ENCODE measurements at places on chromosomes 4 and X. TPM values are rescaled to one million over a fixed set of nuclear protein-coding genes. Genes with fewer than 3 reads are reported as not detected.

DNA sequence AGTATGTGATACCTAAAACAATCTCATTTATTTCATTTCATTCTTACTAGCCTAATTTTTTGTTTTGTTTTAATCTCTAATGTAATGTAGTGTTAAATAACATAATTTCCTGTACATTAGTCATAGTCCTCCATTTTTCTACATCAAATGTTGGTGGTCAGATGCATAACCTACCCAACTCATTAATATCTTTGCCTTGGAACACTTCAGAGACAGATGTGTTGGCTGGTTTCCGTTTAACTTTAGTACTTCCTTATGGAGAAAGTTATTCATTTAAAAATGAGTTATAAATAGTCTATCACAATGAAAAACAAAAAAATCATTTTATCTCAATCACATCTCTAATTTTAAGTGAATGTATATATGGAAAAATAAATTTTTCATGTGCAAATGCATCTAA lies 190.2 kb downstream of the ANTXR2 start:
- DNase-seq = no peak

DNA sequence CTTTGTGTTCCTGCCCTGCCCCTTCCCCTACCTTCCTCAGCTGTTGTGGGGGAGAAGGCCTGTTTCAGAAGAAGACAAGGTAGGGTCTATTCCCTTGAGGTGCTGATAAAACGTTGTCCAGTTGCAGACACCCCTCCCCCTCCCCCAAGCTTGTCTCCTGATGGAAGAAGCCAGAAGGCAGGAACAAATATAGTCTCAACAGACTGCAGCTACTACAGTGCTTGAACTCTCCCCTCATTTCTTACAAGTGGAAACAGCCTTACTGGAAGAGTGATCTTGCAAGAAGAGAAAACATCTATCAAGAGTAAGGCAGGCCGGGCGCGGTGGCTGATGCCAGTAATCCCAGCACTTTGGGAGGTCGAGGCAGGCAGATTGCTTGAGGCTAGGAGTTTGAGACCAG lies 11.0 kb upstream of the MAP7D3 start:
- DNase-seq = no peak

DNA sequence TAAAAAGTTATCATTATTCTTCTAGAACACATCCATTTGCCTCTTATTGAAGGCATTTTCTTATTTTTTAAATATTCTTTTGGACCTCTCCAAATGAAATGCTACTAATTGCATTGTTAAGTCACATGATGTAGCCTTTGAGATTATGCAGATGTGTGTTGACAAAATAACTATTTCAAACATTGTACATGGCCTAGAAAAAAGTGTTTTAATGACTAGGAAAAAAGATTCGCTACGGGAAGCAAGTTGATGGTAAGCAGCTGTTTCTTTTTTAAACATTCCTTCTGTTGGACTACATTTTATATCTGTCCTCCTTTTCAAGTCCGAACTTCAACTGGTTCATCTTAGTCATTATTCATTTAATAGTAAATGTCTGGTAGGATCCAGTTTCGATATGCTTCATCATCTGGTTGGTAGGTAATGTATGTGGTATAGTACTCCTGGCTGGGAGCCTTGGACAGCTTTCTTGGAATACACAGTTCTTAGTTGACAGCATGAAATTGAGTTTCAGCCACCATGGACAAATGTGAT lies 34.3 kb upstream of the GUCY1A1 start:
- peak; percentile 87 for DNase-seq

DNA sequence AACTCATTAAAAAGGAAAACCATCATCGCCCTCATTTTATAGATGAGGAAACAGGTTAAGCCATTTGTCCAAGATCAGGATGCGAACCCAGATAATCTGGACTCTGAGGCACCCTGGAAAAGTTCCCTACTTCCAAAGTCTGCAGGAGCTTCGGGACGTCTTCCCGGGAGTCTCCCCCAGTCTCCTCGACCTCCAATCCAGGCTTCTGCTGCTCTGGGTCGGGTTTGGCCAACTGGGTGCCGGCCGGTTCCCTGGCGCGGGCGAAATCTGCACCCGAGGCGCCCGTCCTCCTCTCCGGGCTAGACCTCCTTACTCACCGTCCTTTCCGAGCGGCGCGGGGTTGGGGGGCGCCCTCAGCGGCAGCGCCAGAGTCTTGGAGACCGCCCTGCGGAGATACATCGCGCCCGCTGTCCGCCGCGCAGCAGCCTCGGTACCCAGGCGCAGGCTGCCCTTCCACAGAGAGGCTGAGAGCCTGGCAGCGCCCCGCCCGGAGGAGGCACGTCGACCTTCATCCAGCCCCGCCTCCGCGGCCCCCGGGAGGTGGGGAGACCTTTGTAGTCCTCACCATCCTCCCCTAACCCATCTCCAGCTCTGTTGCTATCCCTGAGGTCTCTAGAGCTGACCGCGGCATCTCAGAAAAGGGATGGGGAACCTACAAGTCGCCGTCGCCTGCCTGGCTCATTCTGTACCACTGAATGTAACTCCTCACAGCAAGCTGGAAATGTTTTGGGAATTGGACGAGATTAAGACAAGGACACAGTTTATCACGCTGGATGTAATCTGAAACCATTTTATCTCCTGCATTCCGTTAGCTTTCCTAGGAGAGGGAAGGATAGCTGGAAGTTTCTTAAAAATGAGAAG lies at the start of gene MGARP:
Gene MGARP (minus strand): TSS at position 466 of the 861 bp plus-strand sequence. CDS start 67 bp downstream, at position 399.
- peak; percentile 37 for DNase-seq

GRCh38 chr4:43778187-43778915 lies 670.3 kb downstream of the KCTD8 start:
- DNase-seq = no peak

Gene SPANXN3
- not detected for polyA plus RNA-seq

DNA sequence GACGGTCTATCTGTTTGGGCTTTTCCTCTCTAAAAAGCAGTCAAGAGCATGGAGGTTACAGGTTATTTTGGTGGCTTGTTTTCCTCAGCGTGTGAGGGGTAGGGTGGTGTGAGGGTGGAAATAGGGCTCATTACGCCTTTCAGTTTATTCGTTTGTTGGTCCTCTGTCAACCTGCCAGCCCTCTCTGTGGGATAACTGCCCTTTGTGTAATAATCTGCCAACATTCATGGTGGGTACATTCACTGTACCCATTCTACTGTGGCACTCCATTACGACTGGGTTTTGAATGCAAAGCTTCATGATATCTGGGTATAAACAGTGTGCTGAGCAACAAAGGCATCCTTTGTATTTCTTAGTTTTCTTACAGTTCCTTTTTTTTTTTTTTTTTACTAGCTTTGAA lies 136.4 kb downstream of the ADGRL3 start:
- no peak for DNase-seq

DNA sequence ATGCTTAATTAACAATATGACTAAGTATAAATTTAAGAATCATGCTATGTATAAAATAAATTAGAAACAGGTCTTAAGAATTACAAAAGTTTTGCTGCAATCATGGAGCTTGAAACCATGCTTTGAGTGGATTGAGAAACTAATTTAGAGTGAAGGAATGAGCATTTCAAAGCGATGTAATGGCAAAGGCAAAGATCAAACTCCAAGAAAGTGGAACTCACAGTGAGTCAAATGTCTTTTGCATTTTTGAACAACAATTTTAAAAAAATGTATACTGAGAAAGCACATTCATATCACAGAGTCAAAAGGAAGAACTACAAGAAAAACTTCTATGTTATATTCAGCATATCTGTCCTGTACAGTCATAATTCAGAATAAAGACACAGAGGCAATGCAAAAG lies 6.6 kb downstream of the GPRIN3 start:
- no peak for DNase-seq

GRCh38 chrX:24464498-24464835 lies 619 bp upstream of the PDK3 start:
- no peak for DNase-seq

Gene SUPT20HL1
- polyA plus RNA-seq = not detected

DNA sequence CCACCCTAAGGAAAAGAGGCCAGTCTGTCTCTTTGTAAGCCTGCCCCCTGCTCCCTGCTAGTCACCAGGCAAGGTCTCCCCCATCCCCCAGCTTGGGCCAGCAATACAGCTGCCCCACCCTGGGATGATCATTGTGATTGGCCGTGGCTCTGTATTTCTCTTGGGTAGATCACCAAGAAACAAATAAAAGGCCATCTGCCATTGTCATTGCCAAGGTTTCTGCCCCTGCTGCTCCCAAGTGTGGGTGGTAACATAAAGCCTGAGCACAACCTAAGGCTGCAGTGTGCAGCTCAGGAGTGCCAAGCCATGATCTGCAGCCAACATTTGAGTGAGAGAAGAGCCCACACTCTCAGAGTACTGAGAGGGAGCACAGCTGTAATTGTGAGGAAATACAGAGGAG lies 241.0 kb upstream of the POF1B start:
- DNase-seq = no peak

Gene JADE3
- 3.0 TPM for polyA plus RNA-seq

DNA sequence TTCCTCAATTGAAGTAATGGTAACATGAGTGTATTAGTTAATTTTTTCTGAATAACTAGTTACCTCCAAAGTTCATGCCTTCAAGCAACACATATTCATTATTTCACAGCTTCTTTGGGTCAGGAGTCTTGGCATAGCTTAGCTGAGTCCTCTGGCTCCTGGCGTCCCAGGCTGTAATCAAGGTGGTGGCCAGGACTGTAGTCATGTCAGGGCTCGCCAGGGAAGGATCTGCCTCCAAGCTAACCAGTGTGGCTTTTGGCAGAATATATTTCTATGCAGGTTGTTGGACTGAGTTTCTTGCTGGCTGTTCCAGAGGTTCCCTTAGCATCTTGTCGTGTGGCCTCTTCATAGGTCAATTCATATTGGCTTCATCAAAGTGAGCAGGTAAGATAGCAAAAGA lies 10.0 kb upstream of the HS3ST1 start:
- no peak for DNase-seq

- no peak for DNase-seq
These were observed 1495.4 kb downstream of the RPA4 start for GRCh38 chrX:98379134-98379533.

Gene ANK2
- polyA plus RNA-seq = 1.9 TPM

GRCh38 chr4:78787392-78788006 lies 11.3 kb downstream of the BMP2K start:
- no peak for DNase-seq

Gene SYP
- polyA plus RNA-seq = 4.6 TPM

DNA sequence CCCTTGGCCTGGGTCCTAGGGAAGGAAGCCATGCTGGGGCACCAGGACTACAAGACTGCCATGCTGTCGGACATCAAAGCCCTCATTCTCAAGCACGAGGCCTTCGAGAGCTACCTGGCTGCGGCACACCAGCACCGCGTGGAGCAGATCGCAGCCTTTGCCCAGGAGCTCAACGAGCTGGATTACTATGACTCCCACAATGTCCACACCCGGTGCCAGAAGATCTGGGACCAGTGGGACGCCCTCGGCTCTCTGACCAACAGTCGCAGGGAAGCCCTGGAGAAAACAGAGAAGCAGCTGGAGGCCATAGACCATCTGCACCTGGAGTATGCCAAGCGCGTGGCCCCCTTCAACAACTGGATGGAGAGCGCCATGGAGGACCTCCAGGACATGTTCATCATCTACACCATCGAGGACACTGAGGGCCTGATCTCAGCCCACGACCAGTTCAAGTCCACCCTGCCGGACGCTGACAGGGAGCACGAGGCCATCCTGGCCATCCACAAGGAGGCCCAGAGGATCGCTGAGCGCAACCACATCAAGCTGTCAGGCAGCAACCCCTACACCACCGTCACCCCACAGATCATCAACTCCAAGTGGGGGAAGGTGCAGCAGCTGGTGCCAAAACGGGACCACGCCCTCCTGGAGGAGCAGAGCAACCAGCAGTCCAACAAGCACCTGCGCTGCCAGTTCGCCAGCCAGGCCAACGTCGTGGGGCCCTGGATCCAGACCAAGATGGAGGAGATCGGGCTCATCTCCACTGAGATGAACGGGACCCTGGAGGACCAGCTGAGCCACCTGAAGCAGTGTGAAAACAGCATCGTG lies 487.0 kb downstream of the TRAM1L1 start:
- DNase-seq = no peak

- DNase-seq = no peak
These were observed 115.3 kb upstream of the TRPC5 start for GRCh38 chrX:112197840-112198239.

- DNase-seq = peak; percentile 89
These were observed 22.6 kb upstream of the RBBP7 start for GRCh38 chrX:16892504-16893362.

- DNase-seq = no peak
These were observed 205.3 kb downstream of the TLL1 start for GRCh38 chr4:166078383-166078782.

DNA sequence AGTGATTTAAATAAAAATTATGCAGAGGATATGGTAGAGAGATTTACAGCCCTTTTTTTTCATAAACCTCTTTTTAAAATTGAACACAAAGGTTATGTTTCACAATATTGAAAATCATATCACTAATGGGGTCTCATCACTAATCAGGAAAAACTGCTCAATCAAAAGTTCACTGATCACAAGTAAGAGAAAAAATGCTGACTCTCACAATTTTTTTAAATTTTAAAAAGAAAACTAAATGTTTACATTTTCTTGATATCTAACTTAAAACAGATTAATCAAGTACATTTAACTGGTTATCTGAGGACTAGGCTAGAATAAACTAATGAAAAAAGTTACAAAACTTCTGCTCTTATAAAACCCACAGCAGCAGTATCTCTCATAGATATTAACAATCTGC lies 8.5 kb downstream of the LAMTOR3 start:
- DNase-seq = no peak

- DNase-seq = no peak
These were observed 38.7 kb downstream of the RTL9 start for GRCh38 chrX:110397339-110397738.

GRCh38 chr4:104469794-104470193 lies 24.9 kb downstream of the CXXC4 start:
- no peak for DNase-seq

DNA sequence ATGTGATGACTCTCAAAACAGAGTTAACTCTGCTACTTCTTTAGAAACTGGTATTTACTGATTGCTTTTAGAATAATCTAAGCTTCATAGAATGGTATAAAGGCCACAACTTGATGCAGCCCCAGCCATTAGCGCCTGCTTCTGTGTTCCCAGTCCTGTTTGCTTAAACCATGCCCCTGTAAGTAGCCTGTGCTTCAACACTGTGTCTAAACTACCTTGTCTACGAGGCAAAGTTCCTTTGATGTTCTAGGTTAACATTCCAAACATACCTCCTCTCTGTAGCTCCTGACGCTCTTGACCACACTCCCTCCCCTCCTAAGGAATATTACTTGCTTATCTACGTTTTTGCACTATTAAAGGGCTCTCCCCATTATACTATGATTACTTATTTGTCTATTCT lies 352.5 kb upstream of the ADGRL3 start:
- peak; percentile 12 for DNase-seq

GRCh38 chr4:153731239-153731638 lies 28.6 kb downstream of the RNF175 start:
- DNase-seq = peak; percentile 50

Gene PCDH11X
- 0.02 TPM for polyA plus RNA-seq

GRCh38 chrX:11272863-11273262 lies 20.4 kb upstream of the AMELX start:
- no peak for DNase-seq

DNA sequence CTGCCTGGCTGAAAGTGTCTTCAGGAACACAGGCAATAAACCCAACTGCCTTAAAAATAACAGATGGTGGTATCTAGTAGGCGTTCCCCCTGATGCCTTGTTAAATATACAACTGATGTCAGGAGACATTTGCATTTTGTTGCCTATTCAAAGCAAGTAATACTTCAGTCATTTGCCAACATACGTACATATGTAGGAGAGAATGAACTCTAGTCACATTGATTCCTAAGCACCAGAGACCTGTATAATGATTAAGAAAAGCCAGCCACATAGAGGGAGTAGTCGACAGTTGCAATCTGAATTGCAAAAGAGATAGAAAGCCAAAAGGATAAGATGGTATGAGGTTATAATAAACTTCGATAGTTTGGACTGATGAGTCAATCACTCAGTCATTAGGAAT lies 191.0 kb upstream of the EMCN start:
- no peak for DNase-seq

Gene PUDP
- 12.1 TPM for polyA plus RNA-seq

Gene ETDA
- polyA plus RNA-seq = not detected
